ENCODE measurements at places on chromosomes 11 and 22.

DNA sequence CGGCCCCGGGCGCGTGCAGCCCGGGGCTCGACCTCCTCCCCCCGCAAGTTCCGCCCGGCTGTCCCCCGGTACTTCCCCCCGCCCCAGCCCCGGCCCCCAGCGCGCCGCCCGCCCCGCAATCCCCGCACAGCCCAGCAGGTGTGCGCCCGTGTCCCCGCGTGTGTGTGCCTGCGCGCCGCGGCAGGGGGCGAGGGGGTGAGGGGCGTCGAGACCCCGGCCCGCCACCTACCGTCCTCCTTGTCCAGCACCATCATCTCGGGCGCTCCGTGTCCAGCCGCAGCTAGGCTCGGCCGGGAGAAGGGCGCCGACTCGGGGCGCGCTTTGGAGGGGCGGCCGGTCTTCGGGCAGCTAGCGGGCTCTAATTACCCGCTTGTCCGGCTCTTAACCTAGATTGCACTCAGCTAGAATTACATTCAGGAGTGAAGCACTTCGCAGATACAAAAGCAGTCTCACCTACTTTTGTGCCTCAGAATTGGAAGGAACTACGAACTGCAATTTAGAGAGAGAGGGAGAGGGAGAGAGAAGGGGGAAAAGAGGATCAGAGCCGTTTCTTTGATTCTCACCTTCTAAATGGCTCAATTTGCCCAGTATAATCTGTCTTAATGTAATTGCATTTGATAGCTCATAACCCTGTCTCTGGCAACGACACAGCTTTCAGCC is 439 bp downstream of the LMO1 start:
- DNase-seq, result no peak

GRCh38 chr11:5992604-5993251 is 5.9 kb upstream of the OR52L1 start:
- no peak for DNase-seq

DNA sequence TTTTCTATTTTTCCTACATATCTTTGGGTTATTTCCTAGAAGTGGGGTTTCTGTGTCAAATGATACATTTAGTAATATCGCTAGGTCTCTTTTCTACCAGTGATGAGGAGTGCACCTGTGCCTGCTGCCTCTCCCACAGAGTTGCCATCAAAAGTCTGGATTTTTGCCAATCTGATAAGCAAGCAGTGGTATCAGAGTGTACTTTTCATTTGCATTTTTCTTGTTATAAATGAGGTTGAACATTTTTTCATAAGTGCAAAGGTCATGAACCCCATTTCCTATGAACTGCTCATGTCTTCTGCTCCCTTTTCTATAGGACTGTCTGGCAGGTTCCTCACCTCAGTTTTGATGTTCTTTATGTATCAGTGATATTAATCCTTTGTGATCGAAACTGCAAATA is 1.7 kb downstream of the TRPM5 start:
- DNase-seq, result no peak

GRCh38 chr11:64152841-64153691 is 12.8 kb downstream of the MACROD1 start:
- peak; percentile 79 for DNase-seq

- DNase-seq, result no peak
These were observed 93.7 kb downstream of the STIM1 start for GRCh38 chr11:3949125-3949524.

DNA sequence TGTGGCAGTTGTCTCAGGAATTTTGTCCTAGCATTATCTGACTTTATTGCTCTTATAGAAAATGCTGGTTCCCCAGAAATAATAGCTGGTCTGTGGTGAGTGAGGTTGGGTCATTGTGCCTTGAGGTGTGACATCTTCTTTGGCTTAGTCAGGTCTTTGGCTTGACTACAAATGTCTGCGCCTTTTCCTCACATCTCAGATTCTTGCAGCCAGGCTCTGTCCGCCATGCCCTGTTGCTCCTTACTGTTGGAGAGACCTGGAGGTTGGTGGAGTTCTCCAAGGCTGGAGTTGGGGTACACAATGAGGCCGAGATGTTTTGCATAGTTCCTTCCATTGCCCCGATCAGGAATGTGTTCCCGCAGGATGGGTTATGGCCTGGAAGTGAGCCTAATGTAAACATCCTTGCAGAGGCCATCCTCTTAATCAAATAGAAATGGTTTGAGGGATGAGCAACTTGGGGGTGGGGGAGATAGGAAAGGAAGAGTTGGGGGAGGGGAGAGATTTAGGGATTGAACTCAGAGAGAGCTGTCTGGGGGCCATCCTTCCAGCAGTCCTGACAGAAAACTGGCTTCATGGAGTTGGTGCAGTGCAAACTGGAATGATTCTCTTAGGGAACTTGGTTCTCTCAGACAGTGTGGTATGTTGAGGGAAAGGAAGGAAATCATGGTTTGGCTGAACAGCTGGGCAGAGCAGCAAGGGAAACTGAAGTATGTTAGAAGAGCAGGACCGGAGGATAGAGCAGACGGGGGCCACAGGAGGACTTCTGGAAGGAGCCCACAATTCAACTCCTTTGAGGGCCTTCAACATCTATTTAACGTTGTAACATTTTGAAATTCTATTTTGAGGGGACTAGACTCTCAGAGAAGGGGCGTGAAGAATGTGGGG is 49.9 kb downstream of the ZBTB16 start:
- DNase-seq, result no peak

- DNase-seq, result no peak
These were observed 590 bp downstream of the NNMT start for GRCh38 chr11:114296605-114297372.

GRCh38 chr11:132062541-132062940 is 692.1 kb downstream of the NTM start:
- DNase-seq, result no peak

GRCh38 chr11:80838153-80838552 is 1397.3 kb upstream of the TENM4 start:
- DNase-seq, result no peak

GRCh38 chr11:65611758-65612603 is 2.0 kb downstream of the MAP3K11 start:
- no peak for DNase-seq

DNA sequence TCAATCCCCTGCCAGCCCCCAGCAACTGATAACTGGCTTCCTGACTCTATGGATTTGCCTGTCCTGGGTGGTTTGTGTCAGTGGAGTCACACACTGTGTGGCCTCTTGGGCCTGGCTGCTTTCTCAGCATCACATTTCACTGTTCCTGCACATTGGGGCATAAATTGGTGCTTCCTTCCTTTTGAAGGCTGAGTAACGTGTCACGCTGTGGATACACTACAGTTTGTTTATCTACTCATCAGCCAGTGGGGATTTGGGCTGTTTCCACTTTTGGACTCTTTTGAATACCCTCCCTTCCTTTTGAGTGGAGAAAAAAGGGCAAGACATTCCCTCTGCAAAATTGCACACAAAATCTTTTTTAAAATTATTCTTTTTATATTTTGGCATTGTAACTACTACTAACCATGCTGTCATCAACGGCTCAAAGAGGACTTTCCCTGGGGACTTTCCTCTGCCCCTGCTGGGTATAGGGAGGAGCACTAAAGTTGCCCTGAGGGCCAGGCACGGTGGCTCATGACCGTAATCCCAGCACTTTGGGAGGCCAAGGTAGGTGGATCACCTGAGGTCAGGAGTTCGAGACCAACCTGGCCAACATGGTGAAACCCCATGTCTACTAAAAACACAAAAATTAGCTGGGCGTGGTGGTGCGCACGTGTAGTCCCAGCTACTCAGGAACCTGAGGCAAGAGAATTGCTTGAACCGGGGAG is 7.8 kb upstream of the CELSR1 start:
- DNase-seq, result no peak

- no peak for DNase-seq
These were observed 12.3 kb downstream of the KCNJ5 start for GRCh38 chr11:128903248-128904061.

DNA sequence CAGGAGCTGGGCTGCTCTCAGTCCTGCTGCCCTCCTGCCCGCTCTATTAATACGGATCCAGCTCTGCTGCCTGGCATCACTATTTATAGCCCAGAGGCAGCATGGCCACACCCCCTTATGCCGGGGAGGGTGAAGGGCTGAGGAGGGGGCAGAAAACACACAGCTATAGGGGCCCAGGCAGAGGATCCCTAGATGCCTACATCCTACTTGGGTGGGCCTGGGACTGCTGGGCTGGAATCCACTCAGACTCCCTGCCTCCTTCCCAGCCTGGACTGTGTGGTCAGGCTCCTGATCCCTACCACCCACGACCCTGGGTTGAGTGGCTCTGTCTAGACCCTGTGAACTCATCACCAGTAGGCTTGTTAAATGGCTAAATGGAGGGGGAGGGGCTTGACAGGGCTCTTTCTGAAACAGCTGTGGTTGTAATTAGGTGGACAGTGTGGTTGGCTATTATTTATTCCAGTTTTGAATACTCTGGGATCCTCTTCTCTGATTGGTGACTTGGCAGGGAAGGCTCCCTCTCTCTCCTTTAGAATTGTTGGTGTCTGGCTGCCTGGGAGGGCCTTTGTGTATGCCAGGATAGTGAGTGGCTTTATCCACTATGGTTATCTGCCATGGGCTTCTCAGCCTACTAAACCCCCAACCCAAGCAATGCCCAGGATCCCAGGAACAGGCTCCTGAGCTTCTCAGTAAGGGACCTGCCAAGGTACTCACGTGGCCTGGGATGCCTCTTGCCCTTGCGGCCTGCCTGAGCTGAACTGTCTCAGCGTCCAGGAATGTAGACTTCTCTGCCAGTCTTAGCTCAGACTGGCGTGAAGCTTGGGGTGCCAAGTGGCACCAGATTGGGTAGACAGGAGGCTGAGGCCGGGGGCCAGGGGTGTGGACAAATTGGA is 15.2 kb downstream of the PHLDB1 start:
- DNase-seq, result no peak

- DNase-seq, result no peak
These were observed 36.7 kb downstream of the ADAMTS8 start for GRCh38 chr11:130391711-130392110.

All from frontal cortex (tissue), 4 donors.